Brain microvascular endothelial cell (primary cell): ENCODE measurements at places on chromosomes 16 and 17.
A peak's percentile ranks its signal among the peaks of the same experiment; 100 is the strongest.

GRCh38 chr16:52436339-52437276 is 110.3 kb downstream of the TOX3 start:
- no peak for DNase-seq

GRCh38 chr17:75739801-75740200 is 18.5 kb downstream of the ITGB4 start:
- DNase-seq, result no peak

DNA sequence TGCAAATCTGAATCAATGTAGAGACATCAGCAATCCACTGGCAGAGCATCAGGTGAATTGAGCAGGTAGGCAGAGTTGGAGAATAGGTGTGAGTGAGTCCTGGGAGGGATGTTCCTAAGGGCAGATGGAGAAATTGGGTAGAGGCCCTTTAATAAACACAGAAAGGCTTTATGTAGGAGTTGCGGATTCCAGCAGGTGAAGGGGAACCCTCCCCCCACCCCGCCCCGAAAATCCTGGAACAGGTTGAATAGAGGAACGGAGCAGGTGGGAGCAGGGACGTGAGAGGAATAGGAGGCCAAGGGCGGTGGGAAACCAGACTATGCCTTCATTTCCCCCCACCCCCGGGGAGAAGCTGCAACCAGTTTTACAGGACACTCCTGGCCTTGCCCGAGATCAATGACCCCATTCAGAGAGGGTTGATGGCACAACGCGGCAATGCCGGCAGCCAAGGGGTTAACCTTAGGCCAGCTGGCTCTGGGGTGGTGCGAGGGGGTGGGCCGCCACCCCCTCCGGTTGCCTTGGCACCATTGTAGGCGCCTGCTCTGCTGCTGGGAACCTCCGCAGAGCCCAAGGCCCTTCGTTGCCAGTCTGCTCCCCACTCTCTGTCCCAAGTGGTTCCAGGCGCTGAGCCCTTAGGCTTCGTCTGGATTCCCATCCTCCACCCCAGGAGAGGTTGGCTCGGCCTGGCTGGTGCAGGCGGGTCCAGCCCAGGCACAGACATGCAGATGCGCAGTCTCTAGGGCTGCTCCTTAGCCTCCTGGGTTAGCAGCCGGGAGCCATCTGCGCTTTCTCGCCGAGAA is 814 bp upstream of the RUNDC3A start:
- DNase-seq, result no peak

GRCh38 chr16:56332464-56333079 is 92.8 kb downstream of the AMFR start:
- peak; percentile 35 for DNase-seq

DNA sequence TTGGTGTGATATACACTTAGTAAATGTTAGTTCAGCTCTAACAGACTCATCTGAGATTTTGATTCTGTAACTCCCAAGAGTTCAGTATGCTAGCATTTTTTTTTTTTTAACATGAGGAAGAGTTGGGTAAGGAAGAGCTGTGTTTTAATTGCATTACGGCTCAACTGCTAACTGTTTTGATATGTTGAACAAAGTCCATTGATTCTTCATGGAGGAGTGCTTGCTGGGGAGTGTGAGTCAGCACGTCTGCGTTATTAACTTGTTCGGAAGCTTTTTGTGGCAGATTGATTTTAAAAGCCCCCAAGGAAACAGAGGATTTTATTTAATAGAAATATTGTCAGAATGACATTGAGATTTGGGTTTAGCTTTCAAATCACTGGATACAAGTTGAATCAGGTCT is 45.8 kb downstream of the PITPNC1 start:
- DNase-seq, result no peak

DNA sequence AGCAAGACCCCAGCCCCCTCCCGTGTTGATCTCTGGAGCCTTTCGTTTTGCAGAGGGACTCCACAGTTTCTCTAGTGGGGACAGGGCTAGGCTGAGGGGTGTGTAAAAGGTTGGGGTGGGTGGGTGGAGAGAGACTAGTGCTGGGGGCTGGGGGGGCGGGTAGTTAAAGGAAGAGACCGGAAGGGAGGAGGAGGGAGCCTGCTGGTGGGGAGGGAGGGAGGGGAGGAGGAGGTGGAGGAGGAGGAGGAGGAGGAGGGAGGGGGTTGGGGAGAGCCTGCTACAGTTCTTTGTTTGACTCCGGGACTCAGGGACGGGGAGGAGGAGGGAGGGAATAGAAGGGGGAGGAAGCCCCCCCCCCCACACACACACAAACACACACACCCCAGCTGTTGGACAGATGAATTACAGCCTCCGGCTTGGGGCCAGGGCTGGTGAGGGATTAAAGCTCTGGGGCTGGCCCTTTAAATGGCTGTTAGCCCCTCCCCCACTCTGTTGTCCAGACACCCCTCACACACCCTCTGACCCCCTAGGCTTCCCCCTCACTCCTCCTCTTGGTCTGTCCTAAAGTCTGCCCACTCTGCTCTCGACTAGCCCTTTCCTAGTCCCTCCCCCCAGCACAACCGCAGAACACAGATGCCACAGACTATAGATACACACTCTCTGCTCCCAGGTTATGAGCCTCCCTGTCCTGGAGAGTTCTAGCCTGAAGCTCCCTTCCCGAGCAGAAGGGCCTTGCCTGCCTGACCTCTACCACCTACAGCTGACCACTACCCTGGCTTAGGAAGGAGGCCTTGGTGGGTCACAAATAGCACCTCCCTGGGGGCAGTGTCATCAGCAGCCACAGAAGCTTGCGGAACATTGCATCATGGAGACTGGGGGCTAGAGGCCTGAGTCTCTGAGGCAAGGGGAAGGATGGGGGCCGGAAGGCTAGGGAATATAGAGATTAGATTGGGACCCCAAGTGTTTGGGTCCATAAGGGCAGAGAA is 4.4 kb downstream of the KDM6B start:
- DNase-seq, result peak; percentile 34

DNA sequence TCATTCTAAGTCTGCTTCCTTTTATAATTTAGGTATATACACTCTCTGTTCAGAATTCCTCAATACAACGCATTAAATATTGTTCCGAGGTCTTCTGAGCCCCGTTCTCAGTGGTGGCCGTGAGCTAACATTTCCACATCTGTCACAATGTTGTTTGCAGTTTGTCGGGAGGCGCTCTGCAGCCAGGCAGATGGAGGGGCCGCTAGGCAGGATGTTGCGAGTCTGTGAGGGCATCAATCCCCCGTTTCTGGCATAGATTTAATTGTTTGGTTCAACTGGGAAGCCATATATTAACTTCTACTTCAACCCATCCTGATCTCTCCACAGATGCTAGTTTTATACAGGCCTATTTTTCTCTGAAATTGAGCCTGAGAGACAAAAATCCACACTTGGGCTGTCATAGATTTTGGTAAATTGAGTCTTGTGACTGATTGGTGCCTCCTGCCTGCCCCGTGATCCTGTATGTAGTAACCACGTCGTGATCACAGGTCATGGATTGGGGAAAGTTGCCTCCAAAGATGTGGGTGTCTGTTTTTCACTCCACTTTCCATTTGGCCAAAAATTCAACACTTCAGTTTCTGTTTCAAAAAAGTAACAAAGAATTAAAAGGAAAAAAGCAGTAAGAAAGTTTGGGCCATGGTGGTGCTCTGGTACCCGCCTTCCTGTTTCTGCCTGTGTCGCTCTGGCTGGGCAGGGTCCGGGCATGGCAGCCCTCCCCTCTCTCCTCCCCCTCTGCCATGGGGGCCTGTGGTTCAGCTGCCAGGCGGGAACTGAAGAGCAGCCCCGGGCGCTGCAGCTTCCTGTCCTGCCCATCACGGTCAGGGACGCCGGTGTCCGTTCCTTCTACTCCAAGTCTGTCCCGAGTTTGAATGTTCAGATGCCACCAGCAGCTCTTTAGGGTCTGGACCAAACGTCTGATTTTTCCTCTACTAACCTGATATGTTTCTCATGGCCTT is 41.5 kb downstream of the RPTOR start:
- DNase-seq, result no peak

GRCh38 chr17:8611619-8612298 is 18.8 kb downstream of the MYH10 start:
- peak; percentile 70 for DNase-seq

GRCh38 chr17:71292006-71292405 is 828.8 kb upstream of the SOX9 start:
- no peak for DNase-seq

DNA sequence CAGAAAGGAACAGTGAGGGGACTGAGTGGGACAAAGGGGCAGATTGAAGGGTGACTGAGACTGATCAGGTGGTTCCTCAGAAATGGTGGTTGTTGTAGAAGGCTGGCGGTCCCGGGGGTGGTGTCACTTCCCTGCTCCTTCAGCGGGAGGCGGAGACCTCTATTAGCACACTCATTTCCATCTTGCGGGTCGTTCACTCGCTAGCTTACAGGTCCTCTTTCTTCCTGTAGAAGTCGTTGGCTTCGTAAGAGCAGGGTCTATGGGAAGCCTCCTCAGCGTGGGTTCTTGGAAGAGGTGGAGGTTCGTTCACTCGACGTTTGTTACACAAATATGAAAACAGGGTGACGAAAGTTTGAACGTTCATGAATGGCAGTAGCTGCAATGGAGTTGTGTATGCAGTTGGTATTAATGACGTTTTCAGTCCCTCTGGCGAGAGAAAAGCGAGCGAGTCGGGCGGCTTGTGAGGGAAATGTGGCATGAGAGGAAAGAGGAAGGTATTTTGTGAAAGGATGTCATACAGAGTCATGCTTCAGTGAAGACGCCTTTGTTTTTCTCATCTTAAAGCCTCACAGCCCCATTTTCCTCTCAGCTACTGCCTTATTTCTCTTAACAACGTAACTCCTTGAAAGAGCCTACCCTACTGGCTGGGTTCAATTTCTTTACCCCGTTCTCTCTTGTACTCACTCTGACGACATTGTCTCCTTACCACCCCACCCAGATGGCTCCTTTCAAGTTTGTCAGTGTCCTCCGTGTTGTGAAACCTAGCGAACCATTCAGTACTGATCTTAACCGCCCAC is 667 bp downstream of the EFCAB13 start:
- DNase-seq, result no peak

DNA sequence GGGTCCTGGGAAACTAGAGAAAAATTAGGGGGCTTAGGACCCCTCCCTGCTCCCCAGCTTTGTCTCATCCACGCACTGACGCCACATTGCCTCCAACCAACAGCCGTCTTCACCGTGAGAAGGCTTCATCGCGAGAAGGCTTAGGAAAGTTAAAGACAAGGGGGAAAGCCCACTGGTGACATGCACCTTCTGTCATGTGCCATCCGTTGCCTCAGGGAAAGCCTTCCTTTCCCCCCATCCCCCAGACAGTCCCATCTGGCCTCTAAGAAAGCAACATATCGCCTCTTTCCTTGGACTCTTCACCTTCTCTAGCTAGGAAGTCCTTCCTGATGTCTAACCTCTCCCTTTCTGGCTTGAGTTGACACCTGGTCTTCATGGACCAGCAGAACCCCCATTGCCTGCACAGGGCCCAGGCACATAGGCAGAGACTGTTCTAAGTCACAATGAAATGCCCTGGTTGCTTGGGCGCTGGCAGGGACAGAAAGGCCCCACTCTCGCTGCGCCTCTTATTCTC is 2.1 kb downstream of the FOXN1 start:
- no peak for DNase-seq

GRCh38 chr17:17151962-17152361 is 54.2 kb downstream of the PLD6 start:
- peak; percentile 92 for DNase-seq

- DNase-seq, result peak; percentile 32
Observed at GRCh38 chr17:66276328-66276937, 26.0 kb upstream of the PRKCA start.

- DNase-seq, result no peak
Observed at GRCh38 chr16:55367866-55368603, 44.0 kb downstream of the IRX6 start.

GRCh38 chr16:28326881-28327610 is 34.7 kb downstream of the SBK1 start:
- DNase-seq, result peak; percentile 36

- no peak for DNase-seq
Observed at GRCh38 chr16:68289621-68290329, 21.0 kb downstream of the SLC7A6OS start.

DNA sequence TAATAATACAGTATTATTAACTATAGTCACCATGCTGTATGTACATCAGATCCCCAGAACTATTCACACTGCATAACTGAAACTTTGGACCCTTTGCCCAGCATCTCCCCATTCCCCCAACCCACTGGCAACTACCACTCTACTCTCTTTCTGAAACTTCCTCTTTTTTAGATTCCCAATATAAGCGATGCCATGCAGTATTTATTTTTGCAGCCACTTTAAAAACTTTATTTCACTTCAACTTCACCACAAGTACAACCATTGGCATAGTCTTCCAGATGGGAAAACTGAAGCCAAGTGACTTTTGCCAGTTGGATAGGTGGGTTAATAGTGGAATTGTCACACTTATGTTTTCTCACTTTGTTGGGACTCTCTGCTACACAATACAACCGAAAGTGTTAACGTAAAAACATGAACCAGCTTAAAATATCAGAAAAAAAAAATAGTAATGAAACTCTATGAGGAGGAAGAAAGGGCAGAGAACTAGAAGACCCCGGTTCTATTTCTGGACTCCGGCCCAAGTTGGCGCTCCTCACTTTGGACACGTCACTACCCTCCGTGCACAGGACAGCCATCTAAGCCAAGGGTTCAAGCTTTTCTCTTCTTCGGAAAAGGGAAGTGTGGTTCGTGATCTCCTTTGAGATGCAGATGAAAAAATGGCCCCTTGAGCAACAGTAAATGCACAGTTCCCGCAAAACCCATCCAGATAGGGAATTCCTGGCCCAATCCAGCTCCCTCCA is 743 bp downstream of the SHCBP1 start:
- peak; percentile 8 for DNase-seq

DNA sequence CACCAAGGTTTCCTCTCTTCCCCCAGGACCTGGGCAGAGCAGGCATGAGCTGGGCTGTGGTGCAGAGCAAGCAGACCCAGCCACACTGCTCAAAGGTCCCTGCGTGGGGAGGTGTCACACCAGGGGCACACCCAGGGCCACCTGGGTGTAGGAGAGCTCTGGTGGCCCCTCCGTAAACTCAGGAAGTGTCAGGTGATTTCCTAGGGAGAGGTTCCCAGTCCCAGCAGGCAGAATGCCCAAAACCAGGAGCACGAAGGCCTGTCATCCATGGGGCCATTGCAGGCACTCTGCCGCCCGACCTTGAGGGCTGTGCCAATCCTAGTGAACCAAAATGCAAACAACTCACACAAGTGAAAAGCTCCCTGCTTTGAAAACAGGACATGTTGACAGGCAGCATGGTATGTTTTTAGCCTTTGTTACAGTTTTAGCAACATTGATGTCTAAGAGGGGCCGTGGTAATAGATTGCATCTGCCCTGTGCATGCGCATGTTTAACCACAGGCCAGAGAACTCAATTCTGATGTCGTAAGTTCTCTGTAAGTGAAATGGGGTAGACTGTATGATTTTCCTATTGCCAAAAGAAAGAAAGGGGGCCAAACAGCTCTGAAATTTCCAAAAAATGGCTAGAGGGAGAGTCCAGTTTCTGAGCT is 21.3 kb downstream of the CIBAR2 start:
- DNase-seq, result no peak

- no peak for DNase-seq
Observed at GRCh38 chr16:87471278-87472141, 21.3 kb downstream of the ZCCHC14 start.
